ENCODE measurements at places on chromosomes 1 and 21.
A peak's percentile ranks its signal among the peaks of the same experiment; 100 is the strongest.

DNA sequence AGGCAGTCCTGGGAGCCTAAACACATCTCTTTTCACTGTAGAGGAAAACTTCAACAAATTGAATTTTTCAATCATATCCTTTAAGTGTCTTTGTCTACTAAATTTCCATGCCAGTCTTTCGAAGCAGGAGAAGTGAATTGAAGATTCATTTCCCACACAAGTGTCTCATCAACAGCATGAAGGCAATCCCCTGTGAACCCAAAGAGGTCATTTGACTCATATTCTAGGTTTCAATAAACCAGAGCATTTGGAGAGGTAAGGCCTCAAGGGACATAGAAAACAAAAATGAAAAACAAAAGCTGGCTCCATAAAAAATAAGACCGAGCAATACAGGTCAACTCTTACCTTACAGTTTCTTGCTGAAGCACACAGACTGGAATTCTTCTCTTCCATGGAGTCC, 94.1 kb upstream of the ATP1B1 start:
- DNase-seq: no peak

DNA sequence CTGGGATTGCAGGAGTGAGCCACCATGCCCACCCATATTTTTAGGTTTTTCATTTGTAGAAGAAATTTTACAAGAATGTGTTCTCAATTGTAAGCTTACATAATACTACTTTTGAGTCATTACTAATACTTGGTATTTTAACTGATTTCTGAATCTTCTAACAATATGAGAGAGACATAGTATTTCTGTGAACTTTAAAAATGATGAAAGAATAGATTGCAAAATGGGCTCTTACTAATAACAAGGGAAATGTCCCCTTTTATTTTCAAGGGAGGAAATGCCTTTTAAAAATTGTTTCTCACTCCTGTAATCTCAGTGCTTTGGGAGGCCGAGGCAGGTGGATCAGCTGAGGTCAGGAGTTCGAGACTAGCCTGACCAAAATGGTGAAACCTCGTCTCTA, 5.9 kb downstream of the AGO3 start:
- DNase-seq: no peak

GRCh38 chr1:50108497-50109059, at the start of gene ELAVL4:
ELAVL4 (plus strand) TSS chr1:50108920; CDS start chr1:50109190, 270 bp downstream.
- peak; percentile 97 for DNase-seq

- peak; percentile 73 for DNase-seq
Observed at GRCh38 chr1:8015036-8015808, 10.9 kb downstream of the ERRFI1 start.

DNA sequence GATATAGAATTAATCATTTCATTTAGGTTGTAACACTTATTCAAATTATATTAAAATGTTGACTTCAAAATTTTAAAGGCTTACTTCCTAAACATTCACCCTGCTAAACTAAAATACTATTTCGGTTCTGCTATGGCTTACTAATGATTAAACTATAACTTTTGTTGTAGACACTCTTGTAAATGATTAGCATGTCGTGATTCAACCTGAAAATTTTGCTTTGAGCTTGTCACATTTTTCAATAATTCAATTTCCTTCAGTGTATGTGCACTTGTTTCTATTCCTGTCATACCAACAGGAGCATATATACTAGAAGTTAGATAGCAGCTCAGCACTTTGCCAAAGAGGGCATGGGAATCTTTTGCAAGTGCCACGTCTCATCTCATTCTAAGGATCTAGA, 1018.8 kb downstream of the AMY1C start:
- no peak for DNase-seq

DNA sequence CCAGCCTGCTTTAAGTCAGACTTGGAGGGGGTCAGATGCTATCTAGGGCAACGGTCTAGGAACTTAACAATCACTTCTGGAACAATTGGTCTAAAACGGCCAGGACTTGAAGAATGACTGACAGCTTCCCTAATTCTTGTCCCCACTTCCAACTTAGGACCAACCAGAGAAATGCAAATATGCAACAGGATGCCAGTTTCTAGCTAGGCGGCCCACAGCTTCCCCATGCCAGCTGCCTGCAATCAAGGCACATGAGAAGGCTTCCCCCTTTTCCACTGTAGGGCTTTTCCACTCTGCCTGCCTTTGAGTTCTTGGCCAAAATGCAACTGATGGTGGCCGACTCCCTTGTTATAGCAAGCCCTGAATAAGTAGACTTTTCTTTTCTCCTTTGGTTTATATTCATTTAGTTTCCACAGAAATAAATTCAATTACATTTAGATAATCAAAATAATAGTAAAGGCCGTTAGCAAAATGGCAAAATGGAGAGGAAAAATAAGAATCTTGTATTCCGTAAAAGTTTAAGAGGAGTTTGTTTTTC, 80.9 kb downstream of the BACH1 start:
- DNase-seq: no peak

DNA sequence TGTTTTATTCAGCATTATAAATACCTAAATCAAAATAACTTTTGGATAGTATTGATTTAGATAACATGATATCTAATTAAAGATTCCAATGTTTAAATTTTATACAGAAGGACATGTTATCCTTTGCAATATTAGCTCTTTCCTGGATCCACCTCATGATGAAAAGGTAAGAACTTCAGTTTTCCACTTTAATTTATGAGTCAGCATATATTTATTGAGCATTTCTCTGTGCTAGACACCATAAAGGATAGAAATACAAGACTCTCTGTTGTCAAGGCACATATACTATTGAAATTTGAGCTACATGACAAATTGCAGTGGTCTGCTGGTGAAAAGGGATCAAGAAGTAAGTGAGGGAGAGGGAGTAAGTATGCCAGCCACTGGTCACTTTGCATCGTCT, 68.1 kb upstream of the EXO1 start:
- DNase-seq: no peak

DNA sequence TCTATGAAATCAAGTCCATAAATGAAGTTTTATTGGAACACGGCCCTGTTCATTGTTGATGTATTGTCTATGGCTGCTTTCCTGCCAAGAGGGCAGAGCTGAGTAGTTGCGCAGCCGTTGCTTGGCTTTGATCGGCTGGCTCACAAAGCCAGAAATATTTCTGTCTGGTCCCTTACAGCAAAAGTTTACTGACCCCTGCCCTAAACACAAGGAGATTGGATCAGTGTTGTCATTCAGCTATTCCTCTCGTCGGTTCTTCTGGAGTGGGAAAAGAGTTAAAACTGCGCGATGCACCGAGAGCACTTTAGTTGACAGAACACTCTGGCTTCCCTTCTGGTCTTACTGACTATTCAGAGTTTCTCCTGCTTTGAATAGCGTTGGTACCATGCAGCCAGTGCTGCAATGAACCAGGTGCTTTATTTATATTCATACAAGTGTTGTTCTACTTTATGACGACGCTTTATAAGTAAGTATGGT, 868 bp downstream of the ZBTB40 start:
- DNase-seq: peak; percentile 69

DNA sequence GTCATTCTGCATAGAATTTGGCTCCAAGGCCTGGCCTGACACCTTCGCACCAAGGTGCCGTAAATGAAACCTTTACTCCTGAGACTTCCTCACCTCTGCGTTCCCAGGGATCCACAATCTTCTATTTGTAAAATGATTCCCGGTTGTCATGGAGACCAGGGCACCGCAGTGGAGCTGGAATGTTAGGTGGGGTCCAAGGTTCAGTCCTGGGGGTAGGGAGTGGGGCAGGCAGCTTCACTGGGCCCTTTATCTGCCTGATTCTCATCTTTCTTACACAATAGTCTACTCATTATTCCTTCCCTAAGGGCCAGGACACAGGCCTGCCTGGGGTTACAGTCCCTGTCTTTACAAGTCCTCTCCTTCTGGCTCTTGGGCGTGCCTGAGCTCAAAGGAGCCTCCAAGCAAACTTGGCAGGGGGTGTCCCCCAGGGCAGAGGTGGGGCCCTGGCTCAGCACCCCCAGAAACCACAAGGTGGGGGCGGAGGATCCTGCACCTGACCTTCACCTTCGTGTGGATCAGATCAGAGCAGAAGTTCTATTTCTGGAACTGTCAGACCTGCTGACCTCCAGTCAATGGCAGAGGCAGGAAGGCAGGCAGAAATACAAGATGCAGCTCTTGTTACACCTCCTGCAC, 51.1 kb downstream of the RIPK4 start:
- DNase-seq: no peak

DNA sequence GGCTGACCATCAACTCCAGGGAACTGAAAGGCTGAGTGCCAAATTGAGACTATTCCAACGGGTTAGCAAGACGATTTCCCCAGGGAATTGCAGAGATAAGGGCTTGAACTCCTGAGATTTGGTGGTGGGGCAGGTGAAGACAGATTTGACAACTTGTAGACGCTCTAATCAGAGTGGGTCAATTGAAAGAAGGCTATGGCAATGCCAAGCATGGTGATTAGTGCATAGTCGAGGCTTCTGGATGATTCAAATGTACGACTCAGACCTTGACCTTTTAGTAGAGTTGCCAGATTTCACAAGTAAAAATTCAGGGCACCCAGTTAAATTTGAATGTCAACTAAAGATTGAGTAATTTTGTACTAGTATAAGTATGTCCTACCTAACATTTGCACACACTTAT, 302.1 kb upstream of the SPAG17 start:
- no peak for DNase-seq

GRCh38 chr1:121519042-121519755, 334.4 kb downstream of the SRGAP2C start:
- peak; percentile 40 for DNase-seq

- no peak for DNase-seq
Observed at GRCh38 chr1:14340002-14340785, 258.3 kb upstream of the KAZN start.

DNA sequence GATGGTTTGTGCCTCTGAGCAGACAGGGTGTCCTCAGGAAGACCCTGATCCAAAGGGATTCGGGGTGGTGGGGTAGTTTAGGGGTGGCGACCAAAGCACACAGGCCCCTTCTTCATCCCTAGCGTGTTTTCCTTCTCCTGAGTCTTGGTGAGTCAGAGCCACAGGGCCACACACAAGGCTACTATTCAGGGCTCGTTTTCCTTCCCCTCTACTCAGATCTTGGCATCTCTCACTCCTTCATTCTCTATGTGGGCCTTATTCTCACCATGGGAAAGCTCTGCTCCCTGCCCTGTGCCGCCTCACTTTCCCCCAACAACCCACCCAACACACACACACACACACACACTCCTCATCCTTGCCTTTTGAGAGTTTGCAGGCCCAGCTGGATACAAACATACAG, 43.6 kb upstream of the WNT2B start:
- no peak for DNase-seq

GRCh38 chr1:2194319-2194897, at the start of gene FAAP20:
FAAP20 (minus strand) TSS chr1:2194772; CDS start chr1:2194749, 23 bp downstream.
- peak; percentile 83 for DNase-seq

DNA sequence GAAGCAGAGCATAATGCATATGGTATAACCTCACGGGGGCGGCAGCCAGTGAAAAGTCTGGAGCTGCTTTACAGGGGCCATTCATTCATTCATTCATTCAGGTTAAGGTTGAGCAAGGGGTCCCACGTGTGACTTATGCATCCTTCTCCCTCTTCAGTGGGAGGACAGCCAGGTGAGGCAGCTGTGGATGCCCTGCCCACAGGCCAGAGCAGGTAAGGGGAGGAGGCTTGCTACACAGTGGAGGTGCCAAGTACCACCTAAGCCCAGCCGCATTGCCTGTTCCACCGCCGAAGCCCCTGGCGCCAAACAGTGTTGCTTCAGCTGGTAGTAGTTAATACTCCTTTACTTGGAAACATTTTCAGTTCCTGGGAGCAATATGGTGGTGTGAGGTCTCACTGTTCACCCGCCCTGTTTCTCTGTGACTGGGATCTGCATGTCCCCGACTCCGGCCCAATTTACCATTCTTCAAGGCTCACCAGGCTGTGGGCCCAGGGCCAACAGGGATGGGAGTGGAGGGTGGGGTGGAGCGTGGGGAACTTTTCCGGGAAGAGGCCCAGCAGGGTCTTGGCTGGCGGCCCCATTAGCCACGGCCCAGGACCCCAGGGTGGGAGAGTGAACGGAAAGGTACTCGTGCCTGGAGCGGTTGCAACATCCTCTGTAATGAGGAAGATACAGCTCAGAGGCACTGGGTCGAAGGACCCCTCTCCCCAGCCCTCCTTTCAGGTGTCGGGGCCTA, 722 bp upstream of the PODN start:
- no peak for DNase-seq
